Brain pericyte (primary cell): ENCODE measurements at places on chromosomes 7 and 10.

DNA sequence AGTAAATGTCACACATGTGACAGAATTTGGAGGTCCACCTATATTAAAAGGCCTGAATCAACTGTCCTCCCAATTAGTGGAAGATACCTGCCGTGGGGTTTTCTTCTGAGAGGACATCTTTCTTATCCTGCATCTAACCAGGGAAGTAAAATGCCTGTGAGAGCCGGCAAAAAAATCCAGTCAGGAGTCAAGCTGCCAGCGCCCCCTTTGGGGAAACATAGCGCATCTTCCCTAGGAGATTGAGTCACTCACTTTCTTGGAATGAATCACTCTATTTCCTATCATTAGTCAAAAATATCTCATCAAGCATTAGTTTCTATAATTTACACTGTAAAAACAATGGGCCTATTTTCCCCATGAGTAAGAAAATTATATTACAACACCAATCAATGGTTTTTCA is 66.4 kb upstream of the ANK3 start:
- no peak for DNase-seq

DNA sequence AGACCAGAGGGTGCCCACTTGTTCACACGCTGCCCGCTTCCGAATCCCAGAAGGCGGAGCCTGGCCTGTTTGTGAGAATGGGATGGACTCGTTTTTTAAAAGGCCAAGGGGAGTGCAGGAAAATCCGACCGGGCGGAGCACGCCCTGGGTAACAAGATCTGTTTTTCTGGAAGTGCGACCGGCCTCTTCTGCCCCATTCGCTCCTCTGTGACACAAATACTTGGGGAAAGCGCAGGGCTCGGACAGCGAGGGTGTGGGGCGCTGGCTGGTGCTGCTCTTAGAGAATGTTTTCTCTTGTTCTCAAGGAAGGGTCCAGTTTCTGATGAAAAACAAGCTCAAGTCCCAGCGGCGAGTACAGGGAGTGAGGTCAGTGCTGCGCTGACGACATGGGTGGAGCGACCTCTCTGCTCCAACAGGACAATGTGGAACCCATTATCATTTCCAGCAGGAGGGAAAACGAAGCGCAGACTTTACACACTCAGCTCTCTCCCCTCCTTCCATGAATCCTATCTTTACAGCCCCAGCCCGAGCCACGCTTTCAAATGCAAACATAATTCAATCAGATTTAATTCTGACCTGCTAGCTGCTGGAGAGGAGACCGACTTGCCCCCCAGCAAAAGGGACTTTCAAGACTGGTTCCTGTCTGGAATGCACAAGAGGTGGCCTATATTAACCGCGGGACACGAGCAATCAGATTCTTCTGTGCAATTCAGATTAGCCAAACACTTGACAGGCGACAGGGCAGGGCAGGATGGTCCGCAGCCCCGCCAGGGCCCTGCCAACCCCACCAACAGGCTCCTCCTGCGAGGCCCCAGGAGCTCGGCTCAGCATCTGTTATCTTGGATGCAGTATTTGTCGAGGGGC is 1.1 kb downstream of the RADIL start:
- peak; percentile 64 for DNase-seq

DNA sequence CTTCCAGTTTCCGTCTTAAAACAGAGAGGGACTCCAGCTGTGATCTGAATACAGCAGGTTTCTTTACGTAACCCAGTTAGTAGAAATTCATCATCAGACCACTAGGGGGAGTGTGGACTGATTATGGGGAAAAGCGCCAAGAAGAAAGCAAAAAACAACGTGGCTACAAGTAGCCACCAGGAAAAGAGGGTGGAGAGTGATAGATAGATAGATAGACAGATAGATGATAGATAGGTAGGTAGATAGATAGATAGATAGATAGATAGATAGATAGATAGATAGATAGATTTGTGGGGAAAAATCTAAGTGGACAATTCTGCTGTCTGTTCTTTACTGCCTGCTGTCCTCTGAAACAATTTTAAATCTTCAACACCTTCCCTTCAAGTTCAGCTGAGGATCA is 12.7 kb upstream of the AKR1B10 start:
- DNase-seq: peak; percentile 54

GRCh38 chr10:21087476-21087875 is 190.4 kb upstream of the NEBL start:
- no peak for DNase-seq

GRCh38 chr7:135232720-135233119 is 918 bp upstream of the STRA8 start:
- DNase-seq: no peak

GRCh38 chr7:122136078-122136477 is 8.0 kb downstream of the AASS start:
- no peak for DNase-seq

GRCh38 chr7:40531956-40532355 is 397.2 kb downstream of the SUGCT start:
- no peak for DNase-seq

- no peak for DNase-seq
Observed at GRCh38 chr10:6002809-6003510, 25.6 kb upstream of the IL15RA start.

- DNase-seq: no peak
Observed at GRCh38 chr7:124030964-124031363, 1.9 kb downstream of the TMEM229A start.

- DNase-seq: no peak
Observed at GRCh38 chr10:132642732-132643008, 105.1 kb downstream of the INPP5A start.
